Gastroesophageal sphincter (tissue), 4 donors: ENCODE measurements at places on chromosomes 2 and 18. TPM values are rescaled to one million over a fixed set of nuclear protein-coding genes. Genes with fewer than 3 reads are reported as not detected.

Gene SATB2
- 2.2 TPM for total RNA-seq

Gene SPEG
- 307 TPM for total RNA-seq

Gene ACVR2A
- total RNA-seq: 23.0 TPM

Gene USP40
- 13.5 TPM for total RNA-seq

Gene SH2D6
- total RNA-seq: not detected

Gene CYBRD1
- 168 TPM for total RNA-seq

Gene C2orf74
- total RNA-seq: 41.6 TPM
